ENCODE measurements at places on chromosomes 2 and 18. TPM values are rescaled to one million over a fixed set of nuclear protein-coding genes. Genes with fewer than 3 reads are reported as not detected.

Gene CD207
- not detected for total RNA-seq

Gene ANKRD44
- total RNA-seq = 3.0 TPM

Gene KATNAL2
- 1.4 TPM for total RNA-seq

Gene NMUR1
- not detected for total RNA-seq

Gene CIB4
- total RNA-seq = 0.38 TPM

Gene STAT4
- 3.2 TPM for total RNA-seq

Gene CPO
- total RNA-seq = not detected

Gene KCNG3
- total RNA-seq = 0.70 TPM
